ENCODE measurements at places on chromosomes 11 and 22. TPM values are rescaled to one million over a fixed set of nuclear protein-coding genes. Genes with fewer than 3 reads are reported as not detected.

KCNE3 gene
- total RNA-seq = 4.9 TPM

- no peak for DNase-seq
These were observed 7.3 kb upstream of the APOA1 start for GRCh38 chr11:116844722-116845121.

- no peak for DNase-seq
These were observed at the start of gene TIMP3 for GRCh38 chr22:32801537-32802236. Gene TIMP3, plus strand, starts transcription at chr22:32801705. Its CDS starts 297 bp downstream, at chr22:32802002.

HMOX1 gene
- total RNA-seq = 10.5 TPM

GRCh38 chr11:122199661-122200060 is 83.6 kb upstream of the BLID start:
- DNase-seq = no peak

GRCh38 chr11:118051611-118052461 is 25.0 kb upstream of the TMPRSS4 start:
- DNase-seq = no peak

FXYD6 gene
- total RNA-seq = 71.2 TPM

GRCh38 chr11:129364143-129364654 is 11.4 kb upstream of the BARX2 start:
- peak; percentile 59 for DNase-seq

OR51B5 gene
- total RNA-seq = not detected

DNA sequence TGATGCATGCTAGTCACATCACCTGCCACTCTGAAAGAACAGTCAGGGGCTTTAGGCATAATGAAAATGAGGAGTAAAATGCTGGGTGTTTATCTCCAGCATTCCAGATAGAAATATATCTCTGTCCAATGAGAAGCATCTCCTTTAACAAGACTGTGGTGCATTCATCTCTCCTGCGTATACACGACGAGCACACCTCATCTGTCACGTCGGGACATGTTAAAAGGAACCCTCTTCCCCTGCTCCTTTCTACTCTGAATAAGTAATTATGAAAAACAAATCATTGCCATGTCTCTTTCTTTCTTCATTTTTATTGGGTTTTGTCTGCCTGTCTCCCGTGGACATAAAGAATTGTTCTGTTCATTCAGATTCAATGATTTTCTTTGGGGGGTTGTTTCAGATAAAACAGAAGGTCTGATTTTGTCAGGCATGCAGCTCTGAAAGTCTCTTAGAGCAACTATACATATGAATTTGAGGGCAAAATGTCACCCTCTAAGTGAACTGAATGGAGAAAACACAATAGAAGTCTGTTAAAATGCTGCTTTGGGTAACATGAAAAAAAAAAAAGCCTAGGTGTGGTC is 195.0 kb downstream of the MAML2 start:
- no peak for DNase-seq

DNA sequence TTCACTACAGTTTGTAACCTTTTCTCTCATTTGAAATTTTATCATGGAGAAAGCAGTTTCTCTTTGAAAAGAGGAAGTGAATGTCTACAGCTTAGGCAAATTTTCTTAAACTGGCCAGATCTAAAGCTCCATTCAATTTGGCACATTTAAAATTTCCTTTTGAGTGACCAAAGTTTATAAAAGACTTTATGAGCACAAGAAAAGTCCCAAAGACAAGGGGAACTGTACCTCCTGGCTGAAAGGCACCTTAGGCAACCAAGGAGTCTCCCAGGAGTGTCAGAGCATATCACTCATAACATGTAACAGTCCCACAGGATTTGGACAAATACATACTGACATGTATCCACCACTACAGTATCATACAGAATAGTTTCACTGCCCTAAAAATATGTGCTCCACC is 41.3 kb downstream of the NARS2 start:
- no peak for DNase-seq

DNA sequence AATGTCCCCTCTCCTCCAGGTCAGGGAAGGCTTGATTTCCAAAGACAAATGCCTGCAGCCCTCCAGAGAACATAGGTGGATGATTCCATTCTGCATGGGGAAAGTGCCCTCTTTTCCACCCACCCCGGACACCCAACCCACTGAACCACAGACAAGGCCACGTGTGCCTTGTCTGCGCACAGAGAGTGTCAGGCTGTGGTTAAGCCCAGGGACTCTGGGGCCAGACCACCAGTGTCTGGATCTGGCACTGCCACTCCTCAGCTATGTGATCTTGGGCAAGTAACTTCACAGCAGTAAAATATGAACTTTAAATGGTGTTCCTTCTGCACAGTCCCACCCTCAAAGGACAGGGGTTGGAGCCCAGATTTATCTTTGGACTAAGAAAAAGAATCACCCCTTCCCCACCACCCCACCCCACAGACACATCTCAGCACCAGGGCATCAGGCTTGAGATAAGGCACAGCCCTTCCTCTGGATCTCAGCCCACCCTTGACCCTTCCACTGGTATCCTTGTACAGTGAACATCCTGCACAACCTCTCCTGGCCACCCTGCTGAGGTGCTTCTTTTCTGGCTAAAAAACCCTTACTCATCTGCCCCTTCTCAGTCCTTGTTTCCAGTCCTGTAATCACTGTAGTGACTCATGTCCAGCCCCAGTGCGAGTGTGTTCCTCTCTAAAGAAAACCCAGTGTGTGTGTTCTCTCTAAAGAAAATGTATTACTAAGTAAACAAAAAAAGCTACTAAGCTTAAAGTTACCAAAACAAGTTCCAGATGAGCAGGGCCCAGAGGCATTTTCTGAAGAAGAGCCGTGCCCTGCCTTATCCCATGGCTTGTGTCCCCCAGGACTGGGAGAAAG is 1.9 kb upstream of the PTGDR2 start:
- DNase-seq = no peak

DNA sequence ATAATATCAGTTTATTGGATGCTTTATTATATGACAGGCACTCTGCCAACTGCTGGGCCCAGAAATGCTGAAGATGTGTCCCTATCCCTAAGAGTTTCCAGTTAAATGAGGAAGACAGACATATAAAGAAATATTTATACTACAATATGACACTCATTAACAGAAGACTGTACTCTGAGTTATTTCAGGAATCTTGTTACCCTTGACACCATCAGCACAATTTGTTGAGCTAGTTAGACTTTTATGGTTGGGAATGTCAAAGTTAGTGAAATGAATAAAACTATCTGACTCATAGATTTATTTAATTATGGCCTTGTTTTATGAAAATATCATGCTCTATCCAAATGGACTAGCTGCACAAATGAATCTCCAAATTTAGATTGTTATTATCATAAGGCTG is 25.6 kb upstream of the MSANTD4 start:
- DNase-seq = peak; percentile 67

OR8G5 gene
- not detected for total RNA-seq

- DNase-seq = no peak
These were observed 866 bp downstream of the MED17 start for GRCh38 chr11:93784935-93785360.

TBX10 gene
- total RNA-seq = not detected

- no peak for DNase-seq
These were observed 502.1 kb downstream of the ETS1 start for GRCh38 chr11:128085276-128085675.

DNA sequence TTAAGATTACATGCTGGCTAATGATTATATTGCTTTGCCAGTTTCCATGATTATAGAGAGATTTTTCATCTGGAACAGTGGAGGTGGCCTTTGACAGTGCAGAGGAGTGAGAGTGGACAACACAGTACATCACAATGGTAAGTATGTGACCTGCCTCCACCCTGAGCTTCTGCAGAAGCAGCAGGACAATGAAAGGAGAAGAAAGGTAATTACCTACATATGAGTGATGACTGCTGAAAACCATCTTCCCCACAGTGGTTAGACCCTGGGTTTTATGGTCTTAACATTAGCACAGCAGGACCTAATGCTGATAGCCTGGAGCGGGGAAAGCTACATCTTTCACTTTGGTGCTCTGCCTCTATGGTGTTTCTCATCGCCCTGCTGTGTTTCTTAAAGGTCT is 454.7 kb upstream of the DDI1 start:
- DNase-seq = no peak

DNA sequence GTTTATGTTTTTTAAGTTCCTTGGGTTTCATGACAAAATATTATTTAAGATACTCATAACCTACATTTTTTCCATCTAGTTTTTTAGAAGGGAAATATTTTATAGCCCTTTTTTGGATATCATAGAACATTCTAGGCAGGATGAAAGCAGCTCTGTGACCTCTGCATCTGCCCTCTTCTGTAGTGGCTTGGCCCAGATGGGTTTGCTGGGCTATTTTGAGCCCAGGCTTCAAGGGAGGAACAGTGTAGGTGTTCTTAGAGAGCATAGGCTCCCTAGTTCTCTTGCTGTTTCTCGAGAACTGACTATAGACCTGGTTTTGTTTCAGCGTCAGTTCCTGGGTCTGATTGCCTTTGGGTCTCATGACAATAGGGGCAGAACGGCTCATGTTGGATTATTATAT is 32.2 kb downstream of the DIXDC1 start:
- no peak for DNase-seq

ANO9 gene
- 20.1 TPM for total RNA-seq

GRCh38 chr11:35138606-35138942 is 397 bp upstream of the CD44 start:
- DNase-seq = no peak

C11orf42 gene
- not detected for total RNA-seq

NAALAD2 gene
- total RNA-seq = 0.43 TPM

OR9Q2 gene
- total RNA-seq = not detected

- no peak for DNase-seq
These were observed 2.5 kb downstream of the BDNF start for GRCh38 chr11:27697679-27698275.

DNA sequence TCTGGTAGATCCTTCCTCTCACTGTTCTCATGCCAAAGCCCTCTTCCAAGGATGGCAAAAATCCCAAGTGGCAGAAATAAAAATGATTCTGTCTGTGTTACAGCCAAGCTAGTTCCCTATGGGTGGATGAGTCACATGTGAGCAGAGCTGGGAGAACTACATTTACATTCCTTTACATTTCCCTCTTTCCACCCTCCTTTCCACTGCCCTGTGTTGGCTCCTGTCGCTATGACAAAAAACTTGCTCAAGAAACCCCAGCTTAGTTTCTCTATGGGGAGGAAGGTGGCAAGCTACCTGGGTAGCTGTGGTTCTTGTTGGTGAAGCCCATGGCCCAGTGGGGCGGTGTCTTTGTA is 10.2 kb upstream of the DDB2 start:
- DNase-seq = no peak

- DNase-seq = no peak
These were observed 26.6 kb downstream of the EMID1 start for GRCh38 chr22:29231971-29232959.

PNPLA5 gene
- total RNA-seq = not detected

DNA sequence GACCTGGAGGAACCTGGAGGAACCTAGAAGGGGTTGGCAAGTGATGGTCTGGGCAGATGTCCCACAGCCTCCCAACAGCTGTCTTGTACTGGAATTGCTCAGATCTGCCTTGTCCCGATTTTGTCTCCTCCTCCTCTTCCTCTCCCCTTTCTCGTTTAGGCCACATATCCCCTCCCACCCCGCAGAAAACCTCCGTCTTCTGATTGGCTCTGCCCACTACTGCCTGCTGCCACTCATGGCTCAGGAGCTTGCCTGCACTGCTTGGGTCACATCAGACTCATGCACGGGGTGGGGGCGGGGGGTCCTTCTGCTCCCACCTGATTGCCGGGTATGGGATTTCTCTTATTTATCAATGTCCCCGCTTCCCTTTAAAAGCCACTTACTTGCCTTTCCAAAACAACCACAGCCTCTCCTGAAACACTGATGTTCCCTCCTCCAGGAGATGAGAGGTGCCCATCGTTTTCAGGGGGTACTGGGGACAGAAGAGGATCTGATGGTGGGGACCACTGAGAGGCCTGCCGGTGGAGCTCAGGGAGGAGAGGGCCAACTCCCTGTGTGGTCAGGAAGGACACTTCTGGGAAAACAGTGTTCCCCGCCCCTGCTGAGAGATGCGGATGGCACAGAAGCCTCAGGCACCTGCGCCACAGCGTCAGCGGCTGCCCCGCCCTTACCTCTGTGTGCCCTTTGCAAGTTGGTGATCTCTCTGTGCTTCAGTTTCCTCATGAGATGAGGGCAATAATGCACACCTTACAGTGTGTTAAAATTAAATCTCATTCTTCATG is 14.7 kb downstream of the TOM1 start:
- no peak for DNase-seq

DNA sequence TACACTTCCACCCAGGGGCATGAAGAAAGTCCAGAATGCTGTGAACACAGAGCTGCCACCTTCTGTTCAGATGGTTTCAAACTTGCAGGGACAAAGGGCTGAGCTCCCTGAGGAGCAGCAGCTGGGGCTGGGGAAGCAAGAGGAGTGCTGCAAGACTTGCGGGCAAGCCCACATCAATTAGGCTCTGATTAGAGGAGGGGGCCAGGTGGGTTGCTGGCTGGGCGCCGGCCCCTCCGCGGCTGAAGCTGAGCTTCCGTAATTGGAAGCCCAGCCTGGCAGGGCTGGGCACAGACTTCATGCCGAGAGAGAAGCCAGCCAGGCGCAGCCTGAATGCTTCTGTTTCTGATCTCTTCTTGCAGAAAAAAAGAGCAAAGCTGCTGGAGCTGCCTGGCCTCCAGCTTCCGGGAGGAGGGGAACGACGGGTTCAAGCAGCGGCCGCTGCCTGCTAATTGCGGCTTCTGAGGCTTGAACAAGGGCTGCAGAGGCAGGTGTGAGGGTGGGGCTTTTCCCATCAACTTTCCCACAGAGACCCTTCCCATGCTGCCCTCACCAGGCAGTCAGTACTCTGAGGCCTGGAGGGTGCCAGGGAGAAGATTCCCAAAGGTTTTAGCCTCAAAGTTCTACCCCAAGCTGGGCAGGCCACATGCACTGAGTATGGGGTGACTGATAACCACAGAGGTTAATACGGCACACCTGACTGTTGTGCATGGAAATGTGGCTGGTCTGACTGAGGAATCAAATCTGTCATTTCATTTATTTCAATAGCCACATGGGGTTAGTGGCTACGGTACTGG is 91.1 kb upstream of the LMO1 start:
- DNase-seq = no peak

GRCh38 chr11:18203723-18204122 is 31.1 kb downstream of the MRGPRX4 start:
- DNase-seq = no peak

CARNS1 gene
- total RNA-seq = 0.23 TPM

- DNase-seq = no peak
These were observed 368.4 kb upstream of the MTNR1B start for GRCh38 chr11:92601048-92601447.

- DNase-seq = no peak
These were observed 9.7 kb upstream of the STK33 start for GRCh38 chr11:8603696-8604077.
